Activated T-helper 2 cell treated with anti-CD3 and anti-CD28 coated beads, Interferon-gamma antibody, Interleukin-2, Interleukin-4, amounts not matched to agents 10 μg/mL and 5 μg/mL and 100 μg/mL, durations not matched to agents 14 hours and 24 hours and 36 hours (primary cell): ENCODE measurements at places on chromosomes 13 and 19.

GRCh38 chr13:38520041-38520440, 166.8 kb upstream of the FREM2 start:
- DNase-seq, result no peak

GRCh38 chr13:32320528-32320927, 5.2 kb downstream of the BRCA2 start:
- no peak for DNase-seq

DNA sequence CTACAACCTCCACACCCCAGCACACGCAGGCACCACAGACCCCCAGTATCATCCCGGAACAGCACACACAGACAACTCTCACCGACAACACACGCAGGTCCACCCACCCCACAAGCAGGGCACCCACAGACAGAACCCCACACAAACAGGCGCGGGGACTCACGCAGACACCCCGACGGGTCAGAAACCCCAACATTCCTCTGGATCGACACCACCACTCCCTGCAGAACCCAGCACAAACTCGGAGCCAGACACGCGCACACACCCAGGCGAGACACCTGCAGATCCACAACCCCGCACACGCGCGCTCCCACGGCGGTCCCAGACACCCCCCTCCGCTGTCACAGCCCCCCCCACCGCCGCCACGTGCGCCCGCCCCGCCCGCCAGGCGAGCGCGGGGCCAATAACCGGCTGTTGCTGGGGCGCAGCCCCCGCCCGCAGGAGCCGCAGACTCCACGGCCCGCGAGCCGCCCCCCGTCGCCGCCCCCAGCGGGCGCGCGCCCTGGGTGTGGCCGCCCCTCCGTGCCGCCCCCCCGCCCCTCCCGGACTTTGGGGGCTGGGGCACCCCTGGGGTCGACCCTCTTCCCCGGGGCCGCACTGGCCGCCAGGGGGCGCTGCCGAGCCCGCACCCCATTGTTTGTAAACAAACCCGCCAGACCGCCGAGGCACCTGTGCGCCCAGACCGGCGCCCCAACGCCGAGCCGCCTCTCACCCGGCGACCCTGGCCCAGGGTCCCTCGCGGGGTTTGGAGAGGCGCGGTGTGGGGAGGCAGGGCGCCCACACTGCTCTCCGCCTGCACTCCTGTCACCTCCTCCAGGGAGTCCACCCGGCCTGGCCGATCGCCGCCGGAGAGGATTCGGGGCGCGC, 712 bp downstream of the BBC3 start:
- DNase-seq, result peak; percentile 75

DNA sequence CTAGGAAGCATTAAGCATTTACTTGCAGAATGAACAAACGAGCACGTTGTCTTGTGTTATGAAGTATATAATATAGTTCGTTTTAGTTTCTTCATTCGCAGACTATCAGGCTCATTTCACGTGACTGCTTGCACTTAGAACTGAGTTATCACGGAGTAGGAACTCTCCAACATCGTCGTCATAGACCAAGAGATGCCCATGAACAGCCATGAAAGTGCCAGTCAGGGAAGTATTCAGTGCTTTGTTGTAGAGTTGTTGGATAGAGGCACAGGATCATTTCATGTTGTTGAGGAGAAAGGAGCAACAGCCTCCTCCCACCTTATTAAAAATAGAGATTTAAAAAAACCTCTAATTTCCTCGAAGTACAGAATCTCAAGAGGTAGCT, 977 bp upstream of the IL17D start:
- DNase-seq, result no peak

DNA sequence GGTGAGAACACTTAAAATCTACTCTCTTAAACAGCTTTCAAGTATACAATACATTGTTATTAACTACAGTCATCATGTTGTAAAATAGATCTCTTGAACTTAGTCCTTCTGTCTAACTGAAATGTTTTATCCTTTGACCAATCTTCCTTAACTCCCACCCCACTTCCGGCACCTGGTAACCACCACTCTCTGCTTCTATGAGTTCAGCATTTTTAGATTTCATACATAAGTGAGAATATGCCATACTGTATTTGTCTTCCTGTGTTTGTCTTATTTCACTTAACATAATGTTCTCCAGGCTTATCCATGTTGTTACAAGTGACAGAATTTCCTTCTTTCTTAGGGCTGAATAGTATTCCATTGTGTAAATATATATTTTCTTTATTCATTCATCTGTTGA, 144.1 kb upstream of the TRPC4 start:
- DNase-seq, result no peak

DNA sequence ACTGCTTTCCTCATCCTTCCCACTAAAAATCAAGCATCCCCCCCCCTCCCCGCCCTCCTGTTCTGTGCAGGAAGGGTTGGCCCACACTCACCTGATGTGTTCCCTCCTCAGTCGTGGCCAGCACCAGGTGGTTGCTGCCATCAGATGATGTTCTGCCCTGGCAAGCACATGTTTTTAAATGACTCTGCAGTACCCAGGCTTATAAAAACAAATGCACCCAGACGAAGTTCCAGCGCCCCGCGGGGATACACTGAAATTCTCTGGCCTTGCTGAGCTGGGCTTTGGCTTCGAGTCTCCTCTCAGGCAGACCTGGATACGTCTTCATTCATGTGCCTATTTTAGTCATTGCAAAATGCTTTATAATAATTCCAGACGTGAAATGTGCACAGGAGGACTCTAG, 316.3 kb downstream of the DLEU7 start:
- DNase-seq, result no peak

GRCh38 chr19:40625406-40626120, 24.4 kb downstream of the LTBP4 start:
- no peak for DNase-seq

DNA sequence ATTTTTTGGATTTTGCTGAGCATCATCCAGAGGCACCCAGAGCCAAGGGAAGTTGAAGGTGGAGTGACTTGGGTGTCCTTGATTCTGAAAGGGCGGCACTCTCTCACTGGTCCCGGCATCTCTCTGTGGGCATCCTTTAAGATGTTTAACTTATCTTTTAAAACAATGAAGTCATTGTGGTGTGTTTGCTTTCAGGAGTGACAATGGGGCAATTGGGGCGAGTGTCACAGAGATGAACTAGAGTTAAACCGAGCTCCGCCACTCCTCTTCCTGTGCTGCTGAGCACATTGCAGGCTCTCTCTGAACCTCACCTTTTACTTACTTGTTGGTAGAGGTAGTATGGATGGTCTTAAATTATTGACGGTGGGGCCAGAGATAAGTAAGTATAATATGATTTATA, 295.7 kb downstream of the MYO16 start:
- DNase-seq, result no peak
